NCI-H1930 (cell line): ENCODE measurements at places on chromosomes 1 and 21.

DNA sequence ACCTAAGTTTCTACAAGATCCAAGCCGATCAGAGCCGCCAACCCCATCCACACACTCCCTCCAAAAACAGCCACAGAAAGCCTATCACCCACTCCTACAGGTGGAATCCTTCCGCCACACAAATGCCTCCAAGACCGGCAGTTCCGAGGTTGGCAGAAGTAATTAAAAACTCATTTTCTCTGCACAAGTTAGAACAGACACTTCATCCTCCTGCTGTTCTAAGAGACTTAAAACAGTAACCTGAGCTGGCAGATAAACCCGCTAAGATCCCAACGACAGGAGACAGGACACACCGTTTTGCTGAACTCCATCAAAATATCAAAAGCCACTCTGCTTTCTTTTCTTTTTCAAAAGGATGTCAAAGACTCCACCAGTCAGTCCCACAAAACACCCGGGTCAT, 2.8 kb downstream of the SSBP3 start:
- no peak for DNase-seq

DNA sequence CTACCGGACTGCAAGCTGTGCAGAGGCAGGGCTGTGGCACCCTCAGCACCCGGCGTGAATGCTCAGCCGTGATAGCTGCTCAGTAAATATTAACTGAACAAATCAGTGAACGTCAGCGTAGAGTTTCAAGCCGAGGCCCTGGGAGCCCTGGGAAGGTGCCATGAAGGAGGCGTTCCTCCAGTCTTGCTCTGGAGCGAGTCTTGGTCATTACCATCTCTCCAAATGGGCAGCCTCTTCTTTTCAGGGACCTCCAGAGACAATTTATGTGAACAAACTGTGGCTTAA, 449.2 kb downstream of the CAMTA1 start:
- DNase-seq, result no peak

DNA sequence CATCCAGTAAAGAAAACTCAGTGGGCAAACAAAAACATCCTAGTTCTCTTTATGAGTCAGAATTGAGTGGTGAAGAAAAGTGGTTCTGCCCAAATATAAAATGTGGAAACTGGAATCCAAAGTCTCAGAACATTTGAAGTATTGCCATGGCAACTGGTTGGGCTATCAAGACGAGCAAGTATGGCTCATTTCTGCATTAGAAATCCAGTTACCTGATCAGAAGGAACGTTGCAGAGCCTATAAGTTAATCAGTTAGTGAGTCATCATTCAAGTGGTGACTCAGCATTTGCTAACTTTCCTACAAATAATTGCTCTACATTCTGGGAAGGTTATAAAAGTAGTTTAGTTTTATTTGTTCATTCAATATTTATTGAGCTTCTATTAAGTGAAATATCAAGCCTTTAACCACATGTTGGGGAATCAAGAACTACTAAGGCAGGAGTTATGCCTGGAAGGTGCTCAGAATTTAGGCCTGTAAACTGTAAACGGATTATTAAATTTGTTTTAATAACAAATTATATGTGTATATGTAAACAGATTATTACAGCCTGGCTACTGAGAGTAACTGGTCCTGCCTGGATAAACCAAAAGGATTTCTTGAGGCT, 104.3 kb downstream of the PAPPA2 start:
- no peak for DNase-seq

DNA sequence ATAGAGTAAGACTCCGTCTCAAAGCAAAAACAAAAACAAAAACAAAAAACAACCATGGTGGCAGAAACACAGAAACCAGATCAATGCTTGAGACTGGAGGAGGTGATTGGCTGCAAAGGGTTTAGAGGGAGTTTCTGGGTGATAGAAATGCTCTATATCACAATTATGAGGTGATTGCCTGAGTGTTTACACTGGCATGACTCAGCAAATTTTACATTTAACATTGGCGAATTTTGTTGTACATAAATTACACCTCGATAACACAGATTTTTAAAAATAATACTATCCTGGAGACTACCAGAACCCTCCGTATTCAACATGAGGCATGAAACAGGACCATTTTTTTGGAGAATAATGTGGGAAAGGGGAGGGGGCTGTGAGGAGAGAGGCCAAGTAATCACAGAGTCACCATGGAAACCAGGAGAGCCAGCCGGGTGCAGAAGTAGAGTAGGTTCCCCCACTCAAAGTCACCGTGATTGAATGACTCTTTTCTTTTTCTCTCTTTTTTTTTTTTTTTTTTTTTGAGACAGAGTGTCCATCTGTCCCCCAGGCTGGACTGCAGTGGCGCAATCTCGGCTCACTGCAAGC, 24.3 kb downstream of the HEYL start:
- DNase-seq, result no peak

- no peak for DNase-seq
Measured at GRCh38 chr1:218874313-218874712, 299.4 kb upstream of the LYPLAL1 start.

DNA sequence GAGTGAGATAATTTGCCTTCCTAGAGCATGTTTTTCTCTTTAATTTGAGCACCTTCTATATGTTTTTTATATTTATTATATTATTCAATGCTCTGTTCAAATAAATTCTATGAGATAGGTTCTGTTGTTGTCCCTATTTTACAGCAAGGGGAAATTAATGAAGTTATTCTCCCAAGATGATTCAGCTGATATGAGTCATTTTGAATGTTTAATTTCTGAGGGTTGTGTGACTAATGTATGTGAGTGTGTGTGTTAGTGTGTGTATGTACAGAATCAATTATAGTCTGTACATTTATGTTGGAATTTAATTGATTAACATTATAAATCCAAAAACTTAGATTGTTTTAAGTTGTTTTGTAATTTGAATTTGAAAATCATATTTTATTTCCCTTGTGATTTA, 1536.7 kb upstream of the B3GALT2 start:
- DNase-seq, result no peak

GRCh38 chr1:231248778-231249177, 7.8 kb downstream of the GNPAT start:
- no peak for DNase-seq

GRCh38 chr21:14862794-14863720, 201.7 kb downstream of the NRIP1 start:
- DNase-seq, result no peak

- DNase-seq, result no peak
Measured at GRCh38 chr1:29638281-29638680, 402.0 kb downstream of the PTPRU start.

DNA sequence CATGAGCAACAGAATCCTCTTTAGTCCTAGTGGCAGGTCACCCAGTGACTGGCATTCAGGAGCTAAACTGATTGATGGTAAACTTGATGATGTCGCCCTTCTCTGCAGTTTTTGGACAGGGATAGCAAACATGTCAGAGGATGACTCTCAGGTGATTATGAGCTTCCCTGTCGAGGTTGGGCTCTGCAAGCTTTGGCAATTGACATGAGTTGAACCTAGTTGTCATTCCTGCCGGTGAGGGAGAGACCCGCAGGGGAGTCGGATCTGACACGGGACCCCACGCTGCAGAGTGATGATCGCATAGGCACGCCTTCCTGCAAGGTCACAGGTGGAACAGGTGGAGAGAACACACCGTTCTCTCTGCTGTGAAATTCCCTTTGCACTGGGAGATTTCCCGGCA, 438.0 kb upstream of the VAMP3 start:
- no peak for DNase-seq

GRCh38 chr21:36965720-36966065, 776 bp downstream of the HLCS start:
- no peak for DNase-seq

- no peak for DNase-seq
Measured at GRCh38 chr1:180169640-180170195, 15.0 kb downstream of the QSOX1 start.
